ENCODE measurements at places on chromosomes 13 and 19. TPM values are rescaled to one million over a fixed set of nuclear protein-coding genes. Genes with fewer than 3 reads are reported as not detected.

SPIB gene
- total RNA-seq, result 0.25 TPM

TYROBP gene
- not detected for total RNA-seq

TMEM86B gene
- 2.7 TPM for total RNA-seq

KLK14 gene
- total RNA-seq, result 0.50 TPM

Data from A549 treated with CpdA at 1 μM for 4 hours (cell line).